ENCODE measurements at places on chromosomes 3 and 15.

- DNase-seq, result no peak
Measured at GRCh38 chr3:188667926-188668325, 503.8 kb upstream of the TPRG1 start.

GRCh38 chr15:79037848-79038247, 52.7 kb downstream of the RASGRF1 start:
- DNase-seq, result no peak

GRCh38 chr3:7144697-7145308, 283.9 kb downstream of the GRM7 start:
- peak; percentile 0 for DNase-seq

DNA sequence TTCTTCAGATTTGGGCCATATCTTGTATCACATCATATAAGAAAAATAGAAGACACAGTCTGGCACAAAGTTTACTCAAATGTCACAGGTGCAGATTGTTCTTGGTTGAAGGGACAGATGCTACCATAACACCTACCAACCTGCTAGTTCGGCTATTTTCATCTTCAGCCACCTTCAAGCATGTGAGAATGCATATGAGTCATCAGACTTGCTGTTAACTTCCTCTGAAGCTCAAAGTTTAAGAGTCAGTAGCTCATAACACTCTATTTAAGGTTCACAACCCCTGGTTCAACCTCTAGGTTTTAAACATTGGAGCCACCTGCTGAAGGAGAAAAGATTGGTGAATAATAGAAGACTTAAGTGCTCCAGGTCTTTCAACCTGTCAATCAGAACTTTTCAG, 522.8 kb downstream of the NLGN1 start:
- DNase-seq, result no peak

- no peak for DNase-seq
Measured at GRCh38 chr3:196975349-196975748, 6.7 kb upstream of the PIGZ start.

GRCh38 chr15:92520914-92521623, 127.4 kb downstream of the ST8SIA2 start:
- DNase-seq, result no peak

DNA sequence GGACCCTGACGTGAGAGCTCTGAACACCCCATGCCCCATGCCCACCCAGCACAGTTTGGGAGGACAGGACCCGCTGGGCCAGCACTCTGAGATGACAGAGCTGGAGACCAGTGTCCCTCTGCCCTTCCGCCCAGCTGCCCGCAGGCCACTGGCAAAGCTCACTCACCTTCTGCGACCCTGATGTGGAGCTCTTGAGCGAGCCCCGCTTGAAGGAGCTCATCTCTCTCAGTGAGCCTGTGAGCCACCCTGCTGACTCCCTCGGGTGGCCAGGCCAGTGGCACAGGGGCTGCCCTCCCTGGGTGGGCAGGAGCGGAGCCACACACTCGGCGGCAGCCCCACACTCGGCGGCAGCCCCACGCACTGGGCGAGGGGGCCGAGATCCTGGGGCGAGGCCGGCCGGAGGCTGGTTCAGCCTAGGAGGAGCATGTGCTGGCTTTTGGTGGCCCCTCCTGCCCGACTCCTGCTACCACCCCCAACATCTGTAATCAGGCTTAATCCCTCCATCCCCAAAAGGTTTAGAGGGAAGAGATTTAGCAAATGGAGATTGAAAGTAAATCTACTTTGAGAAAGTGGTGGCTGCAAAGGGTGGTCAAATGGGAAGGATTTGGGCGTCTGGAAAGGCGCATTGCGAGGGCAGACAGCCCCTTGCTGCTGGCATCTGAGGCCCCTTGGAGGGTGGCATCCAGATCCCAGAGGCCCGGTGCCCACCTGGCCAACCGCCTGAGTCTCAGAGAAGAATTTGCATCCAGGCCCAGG, 59.4 kb upstream of the TRPM1 start:
- no peak for DNase-seq

- no peak for DNase-seq
Measured at GRCh38 chr3:38028621-38029361, 651 bp downstream of the PLCD1 start.

DNA sequence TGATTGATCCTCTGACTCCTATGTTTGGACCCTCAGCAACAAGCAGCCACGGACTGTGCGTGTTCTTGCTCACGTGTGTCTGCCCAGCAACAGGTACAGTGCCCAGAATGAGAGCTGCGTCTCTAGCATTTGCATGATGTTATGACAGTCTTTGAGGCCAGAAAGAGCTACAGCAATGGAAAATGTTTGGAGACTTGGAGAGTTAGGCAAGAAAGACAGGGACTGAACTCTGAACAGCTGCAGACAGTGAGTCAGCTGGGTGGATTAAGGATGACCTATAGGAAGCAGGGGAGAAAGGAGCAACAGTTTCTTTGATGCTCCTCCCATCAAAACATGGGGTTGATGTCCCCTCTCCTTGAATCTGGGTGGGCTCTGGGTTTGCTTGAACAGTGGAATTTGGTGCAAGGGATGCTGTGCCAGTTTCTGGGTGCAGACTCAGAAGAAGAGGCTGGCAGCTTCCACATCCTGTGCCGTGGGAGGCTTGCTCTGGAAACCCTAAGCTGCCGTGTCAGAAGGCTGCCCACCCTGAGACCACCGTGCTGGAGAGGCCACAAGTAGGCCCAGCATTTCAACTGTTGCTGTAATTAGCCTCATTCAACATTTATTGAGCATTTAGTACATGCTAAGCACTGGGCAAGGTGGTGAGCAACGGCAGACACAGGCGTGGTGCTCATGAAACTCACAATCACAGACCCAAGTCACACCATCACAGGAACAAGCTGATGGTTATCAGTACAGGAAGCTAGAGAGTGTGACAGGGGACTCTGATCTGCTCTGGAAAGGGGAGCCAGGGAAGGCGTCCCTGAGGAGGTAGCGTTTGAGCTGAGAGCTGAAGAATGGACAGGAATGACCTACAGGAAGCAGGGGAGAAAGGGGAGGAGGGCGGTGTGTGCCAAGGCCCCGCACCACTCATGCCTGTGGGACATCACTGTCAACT, 21.7 kb downstream of the CCR9 start:
- DNase-seq, result no peak

DNA sequence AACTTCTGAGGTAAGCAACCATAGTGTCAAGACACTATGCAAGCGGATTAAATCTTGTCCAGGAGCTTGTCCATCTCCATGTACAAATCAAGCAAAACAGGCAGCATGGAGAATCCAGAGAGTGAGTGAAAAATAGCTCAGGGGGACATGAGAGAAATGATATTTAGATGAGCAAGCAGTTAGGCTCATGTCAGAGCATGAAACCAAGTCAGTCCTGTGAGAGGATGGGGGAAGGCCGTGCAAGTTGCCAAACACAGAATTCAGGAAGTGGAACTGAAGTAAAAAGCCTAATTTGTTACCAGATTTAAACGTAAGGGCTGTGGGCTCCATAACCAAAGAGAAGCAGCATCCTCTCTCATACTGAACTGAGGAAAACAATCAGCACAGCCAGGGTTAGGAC, 995.9 kb downstream of the MCTP2 start:
- DNase-seq, result no peak

- no peak for DNase-seq
Measured at GRCh38 chr3:30864132-30864531, 30.3 kb downstream of the GADL1 start.

DNA sequence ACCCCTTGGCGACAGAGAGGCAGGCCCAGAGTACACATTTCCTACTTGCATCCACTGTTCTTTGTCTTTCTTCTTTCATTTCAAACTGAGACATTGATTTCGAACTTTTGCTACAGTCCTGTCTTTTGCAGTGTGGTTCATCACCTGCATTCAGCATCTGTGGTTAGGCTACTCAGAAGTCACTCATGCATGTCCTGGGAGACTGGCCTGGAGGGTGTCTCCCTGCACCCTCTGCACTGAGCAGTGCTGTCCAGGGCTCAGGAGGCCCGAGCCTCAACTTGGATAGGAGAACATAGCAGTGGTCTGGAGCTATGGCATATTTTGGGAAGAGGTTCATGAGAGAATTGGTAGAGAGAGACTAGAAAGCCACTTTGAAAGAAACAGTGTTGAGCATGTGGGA, 240.2 kb upstream of the TPRG1 start:
- DNase-seq, result no peak

GRCh38 chr3:138359919-138360868, 11.8 kb downstream of the MRAS start:
- no peak for DNase-seq

GRCh38 chr15:73296609-73297353, 72.0 kb downstream of the HCN4 start:
- no peak for DNase-seq

- no peak for DNase-seq
Measured at GRCh38 chr15:29939404-29939803, 117.1 kb upstream of the TJP1 start.

DNA sequence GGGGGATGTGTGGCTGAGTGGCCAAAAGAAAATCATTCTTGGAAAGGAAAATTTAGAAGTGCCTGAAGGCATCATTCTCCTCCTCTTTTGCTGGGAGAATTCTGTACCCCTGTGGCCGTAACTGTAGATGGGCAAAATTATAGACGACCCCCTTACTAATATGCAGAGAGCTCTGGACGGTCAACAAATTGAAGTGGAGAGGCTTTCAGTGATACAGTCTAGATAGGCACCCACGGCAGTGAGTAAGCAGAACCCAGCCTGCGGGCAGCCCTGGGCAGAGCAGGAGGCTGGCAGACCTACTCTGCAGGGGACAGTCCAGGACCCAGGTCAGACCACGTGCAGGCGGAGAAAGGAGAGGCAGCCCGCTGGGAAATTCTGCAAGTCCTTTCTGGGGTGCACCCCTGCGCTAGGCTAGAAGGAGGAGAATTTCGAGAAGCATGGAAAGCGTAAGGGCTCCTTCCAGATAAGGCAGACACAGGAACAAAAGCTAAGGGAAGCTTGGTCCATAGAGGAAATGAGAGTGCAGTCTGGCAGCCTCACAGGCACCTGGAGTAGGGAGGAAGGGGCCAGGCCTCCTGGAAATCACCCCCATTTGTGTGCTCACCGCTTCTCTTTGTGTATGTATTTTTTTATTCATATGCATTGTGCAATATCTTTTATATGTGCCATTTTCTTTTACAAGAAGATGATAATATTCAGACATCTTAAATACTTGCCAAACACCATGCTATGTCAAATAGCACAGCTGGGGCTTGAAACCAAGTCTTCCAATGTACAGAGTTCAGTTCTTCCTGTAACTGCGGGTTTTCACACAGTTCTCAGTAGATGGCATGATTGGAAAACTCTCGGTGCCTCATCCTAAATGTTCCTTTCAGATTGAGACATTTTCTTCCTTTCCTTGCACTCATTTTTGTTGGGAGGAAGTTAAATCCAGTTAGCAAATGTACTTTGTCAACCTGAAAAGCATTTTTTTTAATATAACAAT, 40.2 kb downstream of the LRRK1 start:
- no peak for DNase-seq

DNA sequence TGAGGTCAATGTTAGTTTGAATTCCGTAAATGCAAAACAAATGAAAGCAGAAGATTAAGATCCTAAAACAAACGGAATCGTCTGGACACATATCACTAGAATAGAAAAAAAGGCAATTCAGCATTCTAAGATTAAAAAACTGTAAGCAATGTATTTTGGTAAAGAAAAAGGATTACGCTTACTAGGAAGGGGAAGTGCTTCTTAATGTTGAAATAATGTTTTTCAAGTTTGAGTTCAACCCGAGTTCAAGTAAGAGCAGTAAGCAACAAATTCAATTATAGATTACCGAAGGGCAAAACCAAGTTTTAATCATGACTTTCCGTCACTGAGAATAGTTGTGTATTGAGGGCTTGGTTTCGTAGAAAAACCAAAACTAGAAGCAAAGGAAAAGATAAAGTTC, 637 bp downstream of the CIP2A start:
- no peak for DNase-seq

DNA sequence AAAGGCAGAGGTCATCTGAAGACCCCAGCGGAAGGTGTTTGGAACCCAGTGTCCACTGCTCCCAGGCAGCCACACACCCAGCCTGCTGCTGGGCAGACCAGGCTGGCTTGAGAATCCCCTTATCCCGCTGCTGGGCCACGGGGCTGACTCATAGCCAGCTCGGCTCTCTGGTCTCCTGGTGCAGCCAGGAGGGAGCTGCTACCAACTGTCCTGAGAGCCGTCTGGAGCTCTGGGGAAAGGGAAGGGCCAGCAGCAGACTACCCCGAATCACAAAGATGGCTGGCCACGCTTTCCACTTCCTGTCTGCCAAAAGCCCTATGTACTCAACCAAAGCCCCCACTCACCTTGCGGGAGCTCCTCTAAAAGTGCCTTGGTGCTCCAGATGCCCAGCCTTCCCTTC, 38.3 kb downstream of the WHAMM start:
- DNase-seq, result no peak

Measured in NCI-H774 (cell line).